Stimulated activated CD8-positive, alpha-beta memory T cell treated with anti-CD3 and anti-CD28 coated beads, Interleukin-12 subunit alpha, Interleukin-12 subunit beta, amount 100 ng/mL, for 4 hours (primary cell): ENCODE measurements at places on chromosomes 4 and X.

- no peak for DNase-seq
Observed at GRCh38 chr4:8350352-8350751, 80.8 kb downstream of the HTRA3 start.

GRCh38 chr4:5785806-5786680, 75.0 kb downstream of the EVC start:
- DNase-seq: no peak

DNA sequence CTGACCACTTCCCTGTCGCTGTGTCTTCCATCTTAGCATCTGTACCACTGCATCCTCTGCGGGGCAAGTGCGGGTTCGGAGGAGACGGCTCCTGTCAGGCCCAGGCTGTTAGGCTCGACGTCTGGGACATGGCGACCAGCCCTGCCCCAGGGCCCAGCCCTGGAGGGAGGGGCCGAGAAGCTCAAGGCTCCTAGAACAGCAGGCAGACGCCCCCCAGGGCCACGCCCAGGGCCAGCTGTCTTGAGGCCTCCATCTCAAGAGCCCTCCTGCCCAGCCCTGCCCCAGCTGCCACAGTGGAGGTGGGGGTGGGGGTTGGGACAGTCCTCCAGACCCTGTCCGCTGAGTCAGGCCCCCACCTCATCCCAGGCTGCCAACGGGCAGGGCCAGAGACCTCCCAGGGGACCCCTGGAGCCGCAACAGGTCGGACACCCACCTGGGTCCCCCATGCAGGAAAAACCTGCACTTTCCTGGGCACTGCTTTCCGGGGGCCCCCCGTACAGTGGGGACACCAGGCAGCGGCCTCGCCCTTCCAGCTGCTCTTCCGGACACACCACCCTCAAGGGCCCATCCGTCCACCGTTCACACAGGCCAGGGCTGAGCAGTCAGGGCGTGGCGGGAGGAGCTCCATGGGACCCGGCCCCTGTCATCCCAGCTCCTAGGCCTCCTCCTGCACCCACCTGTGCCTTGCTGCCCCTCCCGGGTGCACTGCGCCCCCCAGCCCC, 83.1 kb downstream of the FAM53A start:
- DNase-seq: no peak

- DNase-seq: no peak
Observed at GRCh38 chrX:123976706-123977316, 15.3 kb downstream of the STAG2 start.

DNA sequence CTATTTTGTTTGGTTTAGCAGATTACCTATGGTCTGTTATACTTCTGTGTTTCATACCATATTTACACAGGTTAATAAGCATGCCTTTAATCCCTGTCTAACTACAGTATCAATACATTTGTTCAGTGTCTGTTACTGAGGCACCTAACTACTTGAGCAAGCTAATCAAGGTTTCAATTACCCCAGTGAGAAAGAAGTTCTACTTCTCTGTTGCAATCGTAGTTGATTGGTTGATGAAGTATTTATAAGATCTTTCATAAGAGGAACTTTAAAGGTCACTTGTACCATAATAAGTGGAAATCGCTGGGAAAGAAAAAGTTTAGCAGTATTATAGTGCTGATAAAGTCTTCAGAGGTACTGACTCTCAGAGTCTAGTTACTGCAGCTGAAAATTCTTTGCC, 490.6 kb downstream of the RPA4 start:
- DNase-seq: no peak

- DNase-seq: no peak
Observed at GRCh38 chr4:60500810-60501209, 699.3 kb upstream of the ADGRL3 start.

DNA sequence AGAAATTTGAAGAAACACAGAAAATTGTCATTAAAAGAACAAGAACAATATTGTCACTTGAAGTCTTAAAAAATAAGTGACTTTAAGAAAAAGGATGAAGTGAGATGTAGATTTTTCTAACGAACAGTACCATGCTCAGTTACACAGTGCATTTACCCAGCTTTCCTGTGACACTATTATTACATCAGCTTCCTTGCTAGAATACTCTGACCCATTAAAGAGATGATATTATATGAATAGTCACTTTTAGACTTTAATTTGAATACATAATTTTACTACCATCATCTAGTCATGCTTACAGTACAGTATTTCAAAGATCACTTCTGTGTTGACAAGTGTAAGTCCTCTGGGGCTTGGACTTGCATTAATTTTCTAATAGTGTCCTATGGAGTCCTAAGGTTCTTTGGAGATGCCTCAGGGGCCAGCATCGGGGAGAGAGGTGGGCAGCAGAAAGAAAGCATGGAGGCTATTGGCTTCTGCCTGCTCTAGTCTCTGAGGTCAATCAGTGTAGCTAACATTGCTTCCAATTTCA, 10.7 kb downstream of the COL25A1 start:
- no peak for DNase-seq

DNA sequence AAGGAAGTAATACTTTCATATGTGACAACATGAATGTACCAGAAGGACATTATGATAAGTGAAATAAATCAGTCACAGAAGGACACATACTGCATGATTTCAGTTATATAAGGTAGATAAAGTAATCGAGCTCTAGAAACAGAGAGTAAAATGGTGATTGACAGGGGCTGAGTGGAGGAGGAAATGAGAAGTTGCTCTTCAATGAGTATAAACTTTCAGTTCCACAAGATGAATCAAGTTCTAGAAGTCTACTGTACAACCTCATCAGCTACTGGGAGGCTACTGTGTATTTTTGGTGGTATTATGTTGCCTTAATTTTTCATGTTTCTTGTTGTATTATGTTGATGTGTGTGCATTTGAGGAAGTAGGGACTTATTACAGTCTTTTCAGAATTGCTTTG, 270.9 kb upstream of the GRIA3 start:
- DNase-seq: no peak
